COR-L47 (cell line): ENCODE measurements at places on chromosomes 2 and 18.

- DNase-seq: peak; percentile 12
Measured at GRCh38 chr2:65491381-65491905, 59.0 kb upstream of the SPRED2 start.

DNA sequence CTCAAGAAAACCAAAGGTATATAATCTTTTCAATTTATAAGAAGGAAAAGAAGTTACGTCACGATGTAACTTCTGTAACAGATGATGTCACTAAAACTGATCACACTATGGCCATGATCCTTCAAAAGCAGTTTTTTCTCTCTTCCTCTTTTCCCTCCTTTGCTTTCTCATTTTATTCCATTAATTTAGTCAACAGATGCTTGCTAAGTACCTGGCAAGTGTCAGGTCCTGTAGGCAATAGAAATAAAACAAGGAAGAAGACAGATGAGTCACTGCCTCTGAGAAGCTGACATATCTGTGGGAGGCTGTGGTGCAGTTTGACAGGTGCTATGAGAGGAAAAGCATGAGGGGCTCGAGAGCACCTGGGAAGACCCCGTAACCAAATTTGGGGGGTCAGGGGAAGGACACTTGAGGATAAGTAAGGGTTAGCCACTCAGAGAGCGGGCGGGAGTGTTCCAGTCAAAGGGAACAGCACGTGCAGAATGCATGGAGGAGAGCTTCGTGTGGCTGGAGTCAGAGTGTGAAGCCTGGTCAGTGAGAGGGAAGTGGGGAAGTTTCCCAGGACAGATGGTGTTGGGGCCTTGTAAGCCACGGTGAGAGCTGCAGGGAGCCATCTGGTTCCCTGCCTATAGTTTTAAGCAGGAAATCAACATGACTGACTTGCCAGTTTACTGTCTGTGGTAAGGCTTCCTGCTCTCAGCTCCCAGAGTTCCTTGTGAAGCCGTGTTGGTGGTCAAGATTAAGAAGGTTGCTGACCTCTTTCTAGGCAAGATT lies 198.8 kb upstream of the FOSL2 start:
- DNase-seq: no peak

GRCh38 chr18:79355433-79356335 lies 40.0 kb upstream of the NFATC1 start:
- DNase-seq: no peak

- no peak for DNase-seq
Measured at GRCh38 chr2:2942225-2942624, 435.4 kb downstream of the EIPR1 start.

GRCh38 chr18:3207565-3207964 lies 12.2 kb downstream of the MYOM1 start:
- no peak for DNase-seq

- DNase-seq: no peak
Measured at GRCh38 chr2:229943770-229944449, 21.6 kb downstream of the FBXO36 start.

- DNase-seq: no peak
Measured at GRCh38 chr2:181348107-181348837, 108.9 kb upstream of the ITGA4 start.

GRCh38 chr2:223100061-223100511 lies 48.1 kb downstream of the KCNE4 start:
- DNase-seq: no peak

DNA sequence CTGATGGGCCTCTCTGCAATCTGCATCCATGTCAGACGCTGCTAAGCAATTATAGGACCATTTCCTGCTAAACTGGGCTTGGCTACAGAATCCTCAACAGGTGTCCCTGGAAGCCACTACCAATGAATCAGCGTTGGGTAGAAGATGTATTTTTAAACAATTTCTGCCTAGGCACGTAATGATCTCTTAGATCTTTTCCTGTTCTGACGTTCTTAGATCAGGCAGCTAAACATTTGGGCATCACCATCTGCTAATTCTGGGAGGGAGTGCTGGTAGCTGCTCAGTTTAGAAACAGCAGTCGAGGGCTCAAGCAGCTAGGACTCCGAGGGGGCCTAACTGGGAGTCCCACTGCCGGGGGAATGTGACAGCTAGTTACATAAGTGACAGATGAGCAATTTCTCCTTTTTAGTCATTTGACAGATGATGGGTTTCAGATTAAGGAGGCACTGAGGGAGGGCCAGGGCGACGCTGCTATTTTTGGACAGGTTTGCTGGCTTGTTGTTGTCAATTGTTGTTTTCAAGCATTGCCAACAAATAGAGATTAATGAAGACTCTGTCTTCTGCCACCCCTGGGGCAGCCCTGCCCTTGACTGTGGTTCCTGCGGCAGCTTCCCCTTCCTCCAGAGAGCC lies 92.7 kb downstream of the MRO start:
- peak; percentile 31 for DNase-seq

DNA sequence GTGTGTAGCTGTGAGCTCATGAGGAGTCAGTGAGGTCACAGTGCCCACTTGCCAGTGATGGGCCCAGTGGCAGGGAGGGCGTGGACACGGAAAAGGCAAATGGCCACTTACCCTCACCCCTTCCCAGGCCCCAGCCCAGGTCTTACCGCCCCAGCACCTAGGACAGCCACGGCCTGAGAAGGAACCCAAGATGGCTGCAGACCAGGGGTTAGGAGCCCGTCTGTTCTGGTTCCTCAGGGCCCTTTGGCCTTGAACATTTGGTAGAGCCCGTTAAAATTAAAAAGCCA lies 74.1 kb downstream of the EMX1 start:
- no peak for DNase-seq

DNA sequence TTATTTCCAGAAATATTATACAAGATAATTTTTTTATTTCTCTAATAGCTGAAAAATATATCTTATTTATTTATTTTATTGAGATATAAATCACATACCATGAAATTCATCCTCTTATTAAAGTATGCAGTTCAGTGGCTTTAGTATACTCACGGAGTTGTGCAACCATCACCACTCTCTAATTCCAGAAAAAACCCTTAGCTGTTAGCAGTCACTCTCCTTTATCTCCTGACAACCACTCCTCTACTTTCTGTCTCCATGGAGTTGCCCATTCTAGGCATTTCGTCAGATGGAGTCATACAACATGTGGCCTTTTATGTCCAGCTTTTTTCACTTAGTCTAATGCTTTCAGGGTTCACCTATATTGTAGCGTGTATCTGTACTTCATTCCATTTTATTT lies 66.5 kb downstream of the TCF7L1 start:
- no peak for DNase-seq

- DNase-seq: no peak
Measured at GRCh38 chr2:222448748-222449181, 24.4 kb downstream of the SGPP2 start.

GRCh38 chr18:75125382-75126331 lies 83.3 kb downstream of the PTGR3 start:
- DNase-seq: no peak

DNA sequence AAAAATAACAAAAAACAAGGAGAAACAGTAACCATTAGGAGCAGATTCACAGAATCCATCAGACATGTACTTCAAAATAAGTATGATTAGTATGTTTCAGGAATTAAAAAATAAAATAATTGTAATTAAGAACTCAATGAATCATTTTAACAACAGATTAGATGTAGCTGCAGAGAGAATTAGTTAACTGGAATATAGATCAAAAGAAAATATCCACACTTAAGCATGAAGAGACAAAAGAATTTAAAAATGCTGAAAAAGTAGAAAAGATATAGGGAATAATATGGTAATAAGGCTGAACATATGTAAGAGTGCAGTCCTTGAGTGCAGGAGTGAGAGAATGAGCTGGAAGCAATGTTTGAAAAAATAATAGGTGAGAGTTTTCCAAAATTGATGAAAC lies 24.1 kb upstream of the OR6B3 start:
- no peak for DNase-seq

DNA sequence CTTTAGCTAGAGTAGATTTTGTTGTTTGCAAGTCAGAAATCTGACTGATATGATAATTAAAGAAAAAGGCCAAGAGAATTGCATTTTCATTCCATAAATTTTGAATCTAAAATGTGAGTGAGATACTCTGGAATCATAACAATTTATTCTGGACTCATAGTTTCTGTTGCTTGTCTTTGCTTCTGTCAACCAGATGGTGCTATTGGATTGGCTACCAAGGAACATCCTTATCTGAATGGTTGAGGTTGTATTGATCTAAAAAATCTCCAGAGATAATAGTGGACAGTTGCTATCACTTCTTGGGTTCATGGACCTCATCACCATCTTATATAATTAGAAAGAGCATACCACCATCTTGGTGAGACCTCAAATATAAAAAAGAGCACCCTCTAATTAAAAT lies 34.0 kb upstream of the CPS1 start:
- DNase-seq: no peak

- DNase-seq: no peak
Measured at GRCh38 chr2:205409411-205409810, 272.9 kb upstream of the NRP2 start.
